ENCODE measurements at places on chromosomes 13 and 19.

DNA sequence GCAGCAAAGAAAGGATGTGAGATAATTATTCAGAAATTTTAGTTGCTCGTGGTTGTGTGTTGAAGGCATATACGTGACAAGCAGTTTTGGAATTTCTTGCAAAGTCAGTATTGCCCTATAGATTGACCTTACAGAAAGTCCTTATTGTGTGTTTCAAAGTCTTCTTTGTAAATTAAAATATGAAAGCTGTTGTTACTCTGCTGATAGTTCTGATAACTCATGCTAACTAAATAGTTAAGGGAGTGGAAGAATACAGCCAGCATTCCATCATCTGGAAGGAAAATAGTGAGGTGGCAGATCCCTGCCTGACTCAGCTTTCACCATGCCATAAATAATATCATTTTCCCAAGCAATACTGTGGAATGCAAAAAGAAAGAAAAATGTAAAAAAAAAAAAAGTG is 27.2 kb downstream of the WASF3 start:
- no peak for DNase-seq

GRCh38 chr13:45447050-45447661 is 17.6 kb upstream of the COG3 start:
- no peak for DNase-seq

DNA sequence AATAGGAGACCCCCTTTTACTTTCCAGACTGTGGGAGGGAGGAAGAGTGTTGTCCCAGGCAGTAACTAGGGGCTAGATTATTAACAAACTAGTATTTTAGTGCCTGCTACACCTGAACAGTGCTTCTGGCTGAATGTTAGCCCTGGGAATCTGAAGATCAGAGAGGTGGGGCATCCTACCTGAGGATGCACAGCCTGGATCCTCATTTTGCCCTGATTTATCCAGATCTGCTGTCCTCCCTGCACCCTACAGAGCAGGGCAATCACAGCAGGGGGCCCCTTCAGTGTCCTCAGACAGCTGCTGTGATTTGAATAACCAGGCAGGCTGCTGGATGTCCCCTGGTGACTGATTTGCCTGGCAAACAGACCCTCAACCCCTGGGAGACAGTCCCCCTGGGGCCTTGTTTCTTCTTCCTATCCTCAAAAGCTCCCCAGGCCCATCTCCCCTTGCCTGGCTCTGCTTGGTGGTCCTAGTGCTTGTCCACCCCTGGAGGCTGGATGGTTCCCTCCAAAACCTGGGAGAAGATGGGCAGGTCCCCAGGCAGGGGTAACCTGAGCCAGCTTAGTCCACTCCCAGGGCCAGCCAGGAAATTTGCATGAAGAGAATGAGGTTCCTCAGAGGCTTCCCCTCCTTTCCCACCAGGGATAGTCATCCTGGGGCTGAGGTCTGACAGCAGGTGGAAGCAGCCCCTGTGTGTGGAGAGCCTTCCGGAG is at the start of gene OVOL3:
OVOL3 (plus strand) TSS at position 657 of the 713 bp plus-strand sequence. CDS start 60 bp downstream, outside the sequence.
- DNase-seq: no peak

- no peak for DNase-seq
Measured at GRCh38 chr13:107376341-107377125, 808.6 kb upstream of the ARGLU1 start.

DNA sequence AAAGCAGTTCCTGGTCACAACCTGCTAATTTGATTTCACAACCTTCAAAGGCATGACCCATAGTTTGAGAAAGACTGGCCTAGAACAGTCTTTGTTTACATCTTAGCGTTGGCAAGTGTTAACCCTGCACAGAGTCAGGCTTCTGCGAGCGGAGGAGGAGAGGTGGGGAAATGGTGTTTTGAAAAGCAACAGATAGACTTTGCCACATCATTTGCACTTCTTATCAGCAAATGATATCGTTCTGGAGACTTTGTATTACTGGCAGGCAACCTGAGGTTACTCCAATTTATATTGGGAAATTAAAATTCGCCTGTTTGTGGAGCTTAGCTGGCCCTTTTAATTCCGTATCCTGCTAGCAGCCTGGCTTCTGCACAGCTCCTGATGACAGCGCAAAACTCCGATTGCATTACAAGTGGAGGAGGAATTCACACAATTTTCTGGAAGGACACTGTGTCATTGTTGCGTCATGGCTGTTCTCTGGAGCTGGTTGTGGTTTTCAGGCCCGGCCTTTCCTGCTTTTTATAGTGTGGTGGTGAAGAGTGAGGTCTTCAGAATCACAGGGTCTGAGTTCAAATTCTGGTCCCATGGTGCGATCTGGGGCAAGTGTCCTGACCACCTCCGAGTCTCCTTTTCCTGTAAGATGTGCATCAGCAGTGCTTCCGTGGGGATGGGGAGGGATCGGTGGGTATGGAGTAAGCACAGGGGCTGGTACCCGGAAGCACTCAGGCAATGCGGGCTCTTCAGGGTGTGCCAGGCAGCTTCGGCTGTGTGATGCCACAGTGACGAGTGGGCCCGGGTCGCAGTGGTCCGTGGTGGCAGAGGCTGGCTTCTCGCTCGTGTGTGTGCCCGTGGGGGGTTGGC is 49.1 kb upstream of the EHD2 start:
- no peak for DNase-seq

GRCh38 chr13:21719463-21719862 is 48.6 kb downstream of the FGF9 start:
- DNase-seq: no peak

DNA sequence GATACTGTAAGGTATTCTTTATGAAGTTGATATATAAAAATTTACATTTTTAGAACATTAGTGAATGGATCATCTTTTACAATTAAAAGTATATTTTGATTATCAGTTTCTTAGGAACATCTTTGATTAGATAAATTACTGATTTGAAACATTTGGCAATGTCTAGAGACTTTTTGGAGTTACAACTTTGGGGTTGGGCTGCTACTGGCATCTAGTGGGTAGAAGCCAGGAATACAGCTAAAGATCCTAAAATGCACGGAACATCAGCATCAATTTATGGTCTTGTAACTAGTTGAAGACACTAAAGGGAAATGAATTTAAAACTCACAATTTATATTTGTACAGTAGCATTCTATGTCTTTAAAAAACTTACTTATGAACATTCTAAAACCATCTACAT is 19.9 kb downstream of the POMP start:
- DNase-seq: no peak

Data from activated T-cell treated with anti-CD3 and anti-CD28 coated beads for 48 hours (primary cell).